Stimulated activated CD4-positive, alpha-beta T cell treated with anti-CD3 and anti-CD28 coated beads, Interleukin-1b, Interleukin-23, amount 100 ng/mL, for 1 hour (primary cell): ENCODE measurements at places on chromosomes 2 and 18.

DNA sequence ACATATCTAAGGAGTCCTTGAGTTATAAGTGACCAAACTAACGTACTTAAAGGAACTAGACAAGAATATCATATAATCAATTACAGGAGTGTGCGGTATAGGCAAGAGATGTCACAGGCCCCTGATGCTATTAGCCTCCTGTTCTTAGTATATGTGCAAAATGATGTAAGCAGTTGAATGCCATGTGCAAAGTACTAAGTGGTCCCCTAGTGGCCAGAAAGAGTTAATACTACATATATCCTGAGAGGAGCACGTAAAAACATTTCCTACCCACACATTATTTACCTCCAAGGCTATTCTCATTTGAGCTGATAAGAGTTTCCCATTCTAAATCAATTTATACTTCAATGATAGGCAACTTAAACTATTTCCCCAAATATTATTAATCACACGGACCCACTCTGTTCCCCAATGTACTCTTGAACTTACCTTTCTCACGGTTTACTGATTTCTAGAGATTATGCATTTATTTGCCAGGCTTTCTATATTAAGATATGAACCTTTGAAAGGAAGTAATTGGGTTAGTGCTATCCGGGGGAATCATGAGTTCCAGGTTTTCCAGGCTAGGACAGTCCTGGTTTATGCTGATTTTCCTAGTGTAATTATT is 158.0 kb upstream of the KLHL14 start:
- DNase-seq = no peak

DNA sequence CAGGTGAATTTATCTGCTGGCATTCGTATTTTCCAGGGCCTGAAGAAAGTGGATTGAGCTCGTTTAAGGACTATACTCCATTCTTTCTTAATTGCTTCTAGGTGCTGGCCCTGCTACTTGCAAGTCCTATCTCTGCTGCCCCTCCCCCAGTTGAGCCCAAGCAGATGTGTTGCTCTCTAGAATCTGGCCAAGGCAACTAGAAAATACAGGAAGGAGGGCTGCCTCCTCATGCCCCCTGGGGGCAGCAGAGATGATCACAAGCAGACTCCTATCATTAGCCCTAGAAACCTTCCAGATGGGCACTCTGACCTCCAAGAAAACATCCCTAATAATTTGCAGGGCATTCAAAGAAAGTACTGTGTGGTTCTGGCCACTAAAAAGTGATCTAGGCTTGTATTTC is 72.5 kb upstream of the CYP26B1 start:
- no peak for DNase-seq

GRCh38 chr2:201433394-201433995 is 17.8 kb downstream of the TRAK2 start:
- no peak for DNase-seq

DNA sequence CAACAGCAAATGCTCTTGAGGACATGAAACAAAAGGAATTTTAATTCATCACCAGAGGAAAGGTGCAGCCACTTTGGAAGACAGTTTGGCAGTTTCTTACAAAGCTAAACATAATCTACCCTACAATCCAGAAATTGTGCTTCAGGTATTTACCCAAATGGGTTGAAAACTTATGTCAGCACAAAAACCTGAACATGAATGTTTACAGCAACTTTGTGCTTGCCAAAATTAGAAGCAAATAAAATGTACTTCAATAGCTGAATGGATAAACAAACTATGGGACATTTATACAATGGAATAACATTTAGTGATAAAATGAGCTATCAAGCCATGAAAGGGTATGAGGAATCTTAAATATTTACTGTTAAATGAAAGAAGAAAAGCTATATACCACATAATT is 6.9 kb upstream of the MAP2 start:
- DNase-seq = no peak

DNA sequence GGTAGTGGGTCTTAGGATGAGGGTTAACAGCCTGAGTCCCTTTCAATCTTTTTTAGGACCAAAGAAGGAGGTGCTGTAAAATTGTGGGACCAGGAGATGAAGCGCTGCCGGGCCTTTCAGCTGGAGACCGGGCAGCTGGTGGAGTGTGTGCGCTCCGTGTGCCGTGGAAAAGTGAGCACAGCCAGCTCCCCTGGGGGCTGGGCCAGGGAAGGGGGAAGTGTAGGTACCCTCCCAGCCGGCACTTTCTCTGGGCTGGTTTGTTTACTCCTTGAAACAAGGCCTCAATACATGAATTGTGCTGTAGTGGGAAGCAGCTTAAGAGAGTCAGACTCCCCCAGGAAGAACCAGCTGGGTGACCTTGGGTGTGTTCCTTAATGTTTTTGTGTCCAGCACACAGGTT is 90.1 kb downstream of the RTN4 start:
- DNase-seq = no peak

- no peak for DNase-seq
Observed at GRCh38 chr2:190099890-190100697, 37.6 kb upstream of the MSTN start.

DNA sequence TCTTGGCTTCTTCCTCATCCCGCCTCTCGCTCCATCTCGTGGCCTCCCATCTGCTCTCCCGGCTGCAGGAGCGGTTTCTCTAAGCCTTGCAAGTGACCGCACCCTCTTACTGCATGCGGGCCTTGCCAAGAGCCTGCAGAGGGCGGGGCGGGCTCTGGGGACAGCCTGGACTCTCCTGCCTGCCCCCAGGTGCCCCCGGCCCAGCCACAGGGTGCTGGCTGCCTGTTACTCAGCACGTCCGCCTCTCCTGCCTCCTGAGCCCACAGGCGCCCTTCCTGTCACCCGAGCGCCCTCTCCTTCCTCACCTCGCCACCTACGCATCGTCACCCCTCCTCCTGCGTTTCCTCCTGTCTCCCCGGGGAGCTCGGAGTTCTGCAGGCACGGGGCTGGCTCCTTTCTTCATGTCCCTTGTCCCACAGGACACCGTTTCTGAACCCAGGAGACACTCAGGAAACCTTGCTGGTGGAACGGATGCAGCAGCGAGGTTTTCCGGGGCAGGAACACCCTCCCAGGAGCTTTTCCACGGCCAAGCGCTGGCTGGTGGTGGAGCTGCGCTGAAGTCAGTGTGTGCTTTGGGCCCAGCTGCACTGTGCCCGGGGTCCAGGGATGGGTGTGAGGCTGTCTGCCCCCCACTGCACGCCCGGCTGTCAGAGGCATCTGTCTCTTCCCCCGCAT is 28.5 kb downstream of the HPCAL1 start:
- DNase-seq = peak; percentile 35

- no peak for DNase-seq
Observed at GRCh38 chr2:131488306-131489205, 3.6 kb downstream of the MZT2A start.

DNA sequence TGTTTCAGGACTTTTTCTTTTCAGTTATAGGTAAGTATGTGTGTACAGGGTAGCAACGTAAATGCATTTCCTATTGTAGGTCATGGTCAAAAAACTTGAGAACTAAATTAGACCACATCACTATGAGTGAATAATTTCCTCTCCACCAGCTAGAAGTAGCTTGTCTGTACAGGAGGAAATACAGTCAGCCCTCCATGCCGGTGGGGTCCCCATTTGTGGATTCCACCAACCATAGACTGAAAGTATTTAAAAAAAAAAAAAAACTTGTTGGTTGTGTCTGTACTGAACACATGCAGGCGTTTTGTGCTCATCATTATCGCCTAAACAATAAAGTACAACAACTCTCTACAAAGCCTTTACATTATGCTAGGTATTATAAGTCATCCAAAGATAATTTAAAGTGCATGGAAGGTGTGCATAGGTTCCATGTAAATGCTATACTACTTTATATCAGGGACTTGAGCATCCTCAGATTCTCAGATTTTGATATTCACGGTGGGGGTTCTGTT is 94.2 kb upstream of the NDUFV2 start:
- DNase-seq = no peak

DNA sequence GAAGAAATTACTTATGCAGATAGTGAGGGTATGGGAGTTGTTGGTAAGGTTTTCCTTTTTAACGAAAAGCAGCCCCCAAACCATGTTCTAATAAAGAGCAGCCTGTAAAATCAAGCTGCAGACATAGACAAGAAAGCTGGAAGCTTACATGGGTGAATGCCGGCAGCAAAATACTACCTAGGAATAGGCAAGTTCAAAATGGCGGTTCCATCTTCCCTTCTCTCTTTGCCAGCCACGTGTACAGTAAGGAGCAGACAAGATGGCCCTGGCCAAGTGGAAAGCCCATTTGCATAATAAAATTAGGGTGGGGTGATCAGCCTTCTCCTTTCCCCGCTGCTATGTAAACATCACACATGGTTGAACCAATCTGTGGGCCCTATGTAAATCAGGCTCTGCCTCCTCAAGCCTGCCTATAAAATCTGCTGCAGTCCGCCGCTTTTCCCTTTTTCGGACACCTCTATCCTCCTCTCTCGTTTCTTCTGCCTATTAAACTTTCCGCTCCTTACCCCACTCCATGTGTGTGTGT is 155.0 kb downstream of the ZBTB7C start:
- no peak for DNase-seq

GRCh38 chr2:192194265-192194865 is 368 bp downstream of the TMEFF2 start:
- DNase-seq = no peak

- DNase-seq = no peak
Observed at GRCh38 chr2:85410584-85411404, 628 bp upstream of the CAPG start.

GRCh38 chr2:137677466-137677865 is 286.8 kb upstream of the HNMT start:
- DNase-seq = no peak

DNA sequence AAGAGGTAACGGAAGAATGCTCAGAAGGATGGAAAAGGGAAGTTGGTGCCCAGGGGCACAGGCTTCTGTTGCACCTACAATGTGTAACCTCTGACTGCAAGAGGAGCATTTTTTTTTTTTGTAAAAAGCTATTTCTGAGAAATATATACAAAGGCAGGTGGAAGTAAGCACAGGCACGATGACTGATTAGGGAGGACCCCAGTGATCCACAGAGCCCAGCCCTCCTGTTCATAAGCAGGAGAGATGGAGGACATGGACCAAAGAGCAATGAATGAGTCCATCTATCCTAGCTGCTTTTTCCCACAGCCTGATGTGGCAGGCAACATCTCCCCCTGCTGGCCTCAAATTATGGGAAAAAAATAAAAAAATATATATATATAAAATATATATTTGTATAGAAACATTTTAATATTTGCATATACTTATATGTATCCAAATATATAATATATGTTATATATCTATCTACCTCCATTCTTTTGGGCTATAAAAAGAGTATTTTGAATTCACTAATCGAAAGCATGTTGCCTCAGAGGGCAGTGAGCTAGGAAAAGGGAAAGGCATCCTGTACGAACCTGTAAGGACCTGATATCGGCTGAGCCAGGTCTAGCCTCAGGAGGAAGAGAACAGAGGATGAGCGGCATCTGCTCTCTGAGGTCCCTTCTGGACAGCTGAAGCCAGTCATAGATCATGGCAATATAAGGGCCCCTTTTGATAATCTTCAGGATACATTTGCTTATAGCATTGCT is 166.0 kb upstream of the STK17B start:
- no peak for DNase-seq

GRCh38 chr18:44246001-44246400 is 434.7 kb upstream of the SETBP1 start:
- no peak for DNase-seq

GRCh38 chr2:159066541-159067156 is 98.2 kb downstream of the TANC1 start:
- no peak for DNase-seq

- no peak for DNase-seq
Observed at GRCh38 chr2:43333101-43333655, 106.8 kb upstream of the ZFP36L2 start.

DNA sequence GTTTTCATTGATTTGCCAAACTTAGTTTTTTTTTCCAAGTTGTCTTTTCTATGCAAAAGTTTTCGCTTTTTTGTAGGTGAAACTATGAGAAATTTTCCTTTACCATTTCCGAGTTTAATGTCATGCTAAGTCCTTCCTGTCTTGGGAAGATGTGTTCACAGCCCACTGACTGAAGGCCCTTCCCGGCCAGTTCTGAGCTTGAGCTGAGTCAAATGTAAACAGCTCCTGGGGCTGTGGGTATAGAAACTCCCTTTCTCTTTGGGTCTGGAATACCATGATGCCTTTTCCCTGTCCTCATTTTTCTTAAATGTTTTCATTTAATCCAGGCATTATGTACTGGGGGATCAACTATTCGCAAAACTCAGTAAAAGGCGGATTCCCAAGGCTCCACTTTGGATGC is 69.8 kb upstream of the IL1R1 start:
- DNase-seq = no peak

DNA sequence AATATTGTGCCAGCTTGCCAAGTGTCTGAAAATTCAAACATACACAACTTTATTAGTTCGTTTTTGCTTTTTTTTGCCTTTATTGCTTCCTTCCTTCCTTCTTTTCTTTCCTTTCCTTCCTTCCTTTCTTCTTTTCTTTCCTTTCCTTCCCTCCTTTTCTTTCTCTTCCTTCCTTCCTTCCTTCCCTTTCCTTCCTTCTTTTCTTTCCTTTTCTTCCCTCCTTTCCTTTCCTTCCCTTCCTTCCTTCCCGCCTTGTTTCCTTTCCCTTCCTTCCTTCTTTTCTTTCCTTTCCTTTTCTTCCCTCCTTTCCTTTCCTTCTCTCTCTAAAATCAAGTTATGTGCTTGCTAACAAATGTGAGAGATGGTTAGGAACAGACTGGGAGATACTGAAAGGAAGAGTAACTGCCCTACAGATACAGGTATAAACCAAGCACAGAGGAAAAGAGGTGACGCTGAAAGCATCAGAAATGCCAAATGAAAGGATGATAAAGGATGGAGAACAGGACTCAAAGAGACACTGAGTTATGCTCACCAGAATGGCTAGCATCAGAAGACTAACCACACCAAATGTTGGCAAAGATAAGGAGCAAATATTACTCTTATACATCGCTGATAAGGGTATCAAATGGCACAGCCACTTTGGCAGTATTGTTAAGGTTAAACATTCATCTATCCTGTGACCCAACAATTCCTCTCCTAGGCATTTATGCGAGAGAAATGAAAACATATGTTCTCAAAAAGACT is 151.6 kb downstream of the MREG start:
- no peak for DNase-seq

DNA sequence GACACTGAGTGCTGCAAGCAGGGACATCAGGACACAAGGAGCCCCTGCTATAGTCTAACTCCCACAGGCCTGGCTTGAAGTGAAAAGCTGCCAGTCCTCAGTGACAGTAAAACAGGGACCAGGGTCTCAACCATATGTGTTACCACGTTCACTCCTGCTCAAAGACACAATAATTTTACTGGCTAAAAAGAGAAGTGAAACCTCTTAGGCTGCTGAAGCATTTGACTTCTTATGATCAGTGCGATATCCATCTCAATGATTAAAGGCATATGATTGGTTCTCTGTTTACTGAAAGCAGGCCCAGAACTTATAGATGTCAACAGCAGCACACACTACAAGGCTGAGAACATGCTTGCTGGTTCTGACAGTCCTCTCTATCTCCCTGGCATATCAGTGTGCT is 129.8 kb upstream of the LMAN1 start:
- DNase-seq = no peak

- DNase-seq = no peak
Observed at GRCh38 chr2:238920053-238920452, 72.2 kb downstream of the TWIST2 start.

DNA sequence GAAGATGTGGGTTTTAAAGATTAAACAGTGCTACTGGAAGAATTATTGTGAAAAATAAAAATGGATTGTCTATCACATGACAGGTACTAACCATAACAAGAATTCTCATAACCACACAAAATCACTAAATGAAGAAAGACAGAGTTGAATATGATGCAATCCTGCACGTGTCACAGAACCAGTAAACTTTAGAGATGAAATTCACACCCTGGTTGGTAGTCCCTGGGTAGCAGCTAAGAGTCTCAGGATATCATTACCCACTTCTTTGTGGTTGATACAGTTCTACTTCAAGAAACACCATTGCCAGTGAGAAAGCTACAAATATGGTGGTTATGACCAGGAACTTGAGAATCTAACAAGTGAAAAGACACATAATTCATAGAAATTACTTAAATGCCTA is 450.2 kb downstream of the ERBB4 start:
- no peak for DNase-seq
